CD4-positive, CD25-positive, alpha-beta regulatory T cell (primary cell): ENCODE measurements at places on chromosomes 1 and 21. TPM values are rescaled to one million over a fixed set of nuclear protein-coding genes. Genes with fewer than 3 reads are reported as not detected.

GRCh38 chr1:223118418-223118817, 24.6 kb downstream of the TLR5 start:
- DNase-seq: no peak

Gene KCNC4
- 1.7 TPM for polyA plus RNA-seq

Gene ST6GALNAC3
- 0.95 TPM for polyA plus RNA-seq

- no peak for DNase-seq
These were observed 13.6 kb upstream of the LRP8 start for GRCh38 chr1:53341521-53341895.

Gene FAM177B
- polyA plus RNA-seq: not detected

GRCh38 chr1:220908757-220909156, 29.5 kb downstream of the HLX start:
- DNase-seq: no peak

DNA sequence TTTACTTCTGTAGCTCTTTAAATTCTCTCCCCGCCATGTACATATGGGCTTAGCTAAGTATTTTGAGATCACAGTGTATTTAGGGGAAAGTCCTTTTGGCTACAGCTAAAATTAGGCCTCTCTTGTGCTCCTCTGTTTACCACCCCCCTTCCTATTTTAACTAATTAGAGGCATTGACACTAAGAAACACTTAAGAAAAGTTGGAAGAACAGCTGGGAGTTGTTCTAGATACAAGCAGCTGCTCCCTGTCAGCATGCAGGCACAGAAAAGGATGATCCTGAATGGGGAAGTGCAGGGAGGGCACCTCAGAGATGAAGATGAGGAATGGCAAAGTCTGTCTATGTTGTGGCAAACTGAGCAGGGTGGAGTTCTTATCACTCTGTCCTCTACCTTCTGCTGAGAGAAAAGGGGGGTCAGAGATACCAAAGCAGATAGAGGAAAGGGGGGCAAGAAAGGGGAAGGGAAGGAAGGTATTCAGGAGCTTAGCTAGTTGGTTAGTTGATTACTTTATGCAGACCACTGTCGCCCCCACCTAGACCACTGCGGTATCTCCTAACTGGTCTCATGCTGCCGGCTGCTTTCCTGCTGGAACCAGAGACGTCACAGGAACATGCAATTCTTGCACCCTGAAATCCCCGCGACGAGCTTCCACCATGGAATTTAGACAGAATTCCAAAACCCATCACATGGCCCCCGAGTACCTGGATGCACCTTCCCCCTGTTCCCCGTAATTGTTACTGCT, 82.4 kb upstream of the HOOK1 start:
- no peak for DNase-seq

GRCh38 chr1:95046359-95046758, 26.4 kb downstream of the ALG14 start:
- DNase-seq: no peak

DNA sequence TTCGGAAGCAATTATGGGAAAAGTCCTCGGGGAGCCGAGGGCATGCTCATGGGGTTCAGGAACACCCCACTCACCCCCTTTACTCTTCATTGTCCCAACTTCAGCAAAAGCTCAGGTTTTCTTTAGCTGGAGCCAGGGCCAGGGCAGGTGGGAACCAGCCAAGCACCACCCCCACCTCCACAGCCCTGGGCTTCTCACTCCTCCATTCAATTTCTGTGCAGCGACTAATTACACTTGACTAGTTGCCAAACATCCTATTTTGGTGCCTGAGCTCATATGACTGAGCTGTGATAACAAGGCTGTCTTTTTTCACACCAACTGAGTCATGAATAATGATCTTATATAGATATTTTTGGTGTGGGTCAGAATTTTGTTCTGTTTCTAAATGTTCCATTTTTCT, 257.2 kb upstream of the AJAP1 start:
- no peak for DNase-seq

GRCh38 chr1:110227774-110228173, 17.7 kb downstream of the KCNC4 start:
- DNase-seq: no peak

Gene SLC44A5
- polyA plus RNA-seq: 1.3 TPM

GRCh38 chr1:115293899-115294298, 44.1 kb downstream of the NGF start:
- no peak for DNase-seq

DNA sequence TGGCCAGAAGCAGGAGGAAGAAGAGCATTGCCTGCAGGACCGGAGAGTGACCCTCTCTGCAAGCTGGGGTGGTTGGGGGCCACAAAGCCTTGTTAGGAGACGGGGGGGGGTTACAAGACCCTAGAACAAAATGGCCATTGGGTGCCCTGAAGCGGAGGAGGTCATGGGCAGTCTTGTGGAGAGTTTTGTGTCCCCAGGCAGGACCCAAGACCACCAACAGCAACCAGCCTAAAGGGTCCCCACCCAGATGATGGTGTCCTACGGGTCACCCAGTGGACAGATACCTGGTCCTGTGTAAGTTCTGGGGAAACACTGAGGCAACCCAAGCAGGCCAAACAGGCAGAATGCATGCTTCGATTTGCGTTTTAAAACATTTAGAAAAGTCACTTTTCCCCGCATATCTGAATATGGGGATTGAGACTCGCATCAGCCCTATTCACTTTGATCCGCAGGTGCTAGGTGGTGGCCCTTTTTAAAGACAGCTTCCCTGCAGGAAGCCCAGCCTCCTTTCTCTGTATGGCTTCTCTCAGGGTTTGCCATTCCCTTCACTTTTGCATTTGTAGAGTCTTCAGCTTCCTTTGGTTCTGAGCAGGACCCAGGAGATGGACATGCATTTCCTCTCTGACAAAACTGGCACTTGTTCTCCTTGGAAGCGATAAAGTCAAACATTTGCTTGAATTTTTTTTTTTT, 21.1 kb downstream of the GNG4 start:
- no peak for DNase-seq

DNA sequence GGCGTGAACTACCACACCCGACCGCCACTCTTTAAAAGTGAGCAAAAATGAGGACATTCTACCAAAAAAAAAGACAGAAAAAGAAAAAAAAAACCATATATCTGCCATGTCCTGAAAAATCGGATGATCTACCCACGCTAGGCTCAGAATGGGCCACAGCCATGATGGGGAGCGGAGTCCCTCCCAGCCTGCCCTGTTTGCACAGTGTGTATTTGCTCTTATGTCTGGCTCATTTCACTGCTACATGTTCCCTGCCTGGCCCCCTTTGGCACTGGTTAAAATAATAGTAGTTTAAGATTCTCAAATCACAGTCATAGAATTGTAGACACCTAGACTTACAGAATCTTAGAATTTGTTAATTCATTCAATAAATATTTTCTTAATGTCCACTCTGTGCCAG, 121.9 kb downstream of the PTPRU start:
- DNase-seq: no peak

DNA sequence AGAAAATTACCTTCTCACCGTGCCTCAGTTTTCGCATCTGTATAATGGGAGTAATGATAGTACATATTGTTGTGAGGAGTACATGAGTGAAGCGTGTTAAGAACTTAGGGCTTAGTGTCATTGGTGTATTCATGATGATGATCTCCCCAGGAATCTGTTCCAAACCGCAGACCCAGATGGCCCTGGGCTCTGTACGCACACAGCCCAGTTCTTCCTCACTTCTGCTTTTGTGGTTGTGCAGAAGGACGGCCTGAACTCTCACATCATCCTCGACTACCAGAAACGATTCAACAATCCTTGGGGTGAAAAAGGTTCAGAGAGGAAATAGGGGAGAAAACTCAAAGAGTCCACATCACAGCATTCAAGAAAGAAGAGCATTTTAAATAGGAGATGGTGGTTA, 323.0 kb downstream of the CAMTA1 start:
- no peak for DNase-seq

Gene TGFB2
- polyA plus RNA-seq: not detected

DNA sequence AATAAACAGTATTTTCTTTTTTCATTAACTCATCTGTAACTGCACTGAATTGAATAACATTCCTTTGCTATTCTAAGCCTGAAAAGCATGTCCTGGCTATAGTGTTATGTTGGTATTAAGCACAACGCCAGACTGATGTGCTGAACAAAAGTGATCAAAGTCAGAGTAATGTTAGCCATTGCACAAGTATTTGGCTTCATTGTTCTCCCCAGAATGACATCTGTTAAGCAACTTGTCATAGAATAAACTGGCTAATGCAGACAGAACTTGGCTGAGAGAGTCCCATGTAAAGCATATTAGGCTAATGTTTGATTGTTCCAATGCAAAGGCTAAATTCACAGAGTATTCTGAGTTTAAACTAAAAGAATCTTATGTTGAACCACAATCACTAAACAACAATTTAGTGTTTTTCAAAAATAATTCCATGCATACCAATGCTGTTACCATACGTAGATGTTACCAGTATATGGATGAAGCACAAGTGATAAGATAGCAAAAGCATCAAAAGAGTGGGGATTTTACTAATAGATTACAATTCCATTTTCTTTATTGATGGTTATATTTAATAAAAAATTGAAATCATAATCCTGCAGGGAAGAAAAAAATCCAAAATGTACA, 235.3 kb upstream of the DMRTA2 start:
- no peak for DNase-seq

DNA sequence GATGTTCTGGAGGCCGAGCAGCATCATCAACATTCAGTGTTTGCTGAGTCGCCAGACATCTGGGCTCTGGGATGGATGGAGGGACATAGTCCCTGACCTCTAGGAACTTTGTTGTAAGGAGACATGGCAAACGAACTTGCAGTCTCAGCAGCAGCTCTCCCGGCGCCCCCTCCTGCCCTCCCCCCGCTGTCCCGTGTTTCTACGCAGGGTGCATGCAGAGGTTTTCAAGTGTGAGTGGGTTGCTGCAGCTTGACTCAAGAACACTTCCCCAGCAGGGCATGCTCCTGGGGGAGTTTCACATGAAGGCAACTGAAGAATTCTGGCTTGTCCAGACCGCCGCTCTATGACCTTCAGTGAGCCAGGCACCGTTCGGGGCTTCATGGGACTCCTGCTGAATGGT, 121.9 kb downstream of the CAMTA1 start:
- no peak for DNase-seq
